ENCODE measurements at places on chromosomes 3 and 15.

DNA sequence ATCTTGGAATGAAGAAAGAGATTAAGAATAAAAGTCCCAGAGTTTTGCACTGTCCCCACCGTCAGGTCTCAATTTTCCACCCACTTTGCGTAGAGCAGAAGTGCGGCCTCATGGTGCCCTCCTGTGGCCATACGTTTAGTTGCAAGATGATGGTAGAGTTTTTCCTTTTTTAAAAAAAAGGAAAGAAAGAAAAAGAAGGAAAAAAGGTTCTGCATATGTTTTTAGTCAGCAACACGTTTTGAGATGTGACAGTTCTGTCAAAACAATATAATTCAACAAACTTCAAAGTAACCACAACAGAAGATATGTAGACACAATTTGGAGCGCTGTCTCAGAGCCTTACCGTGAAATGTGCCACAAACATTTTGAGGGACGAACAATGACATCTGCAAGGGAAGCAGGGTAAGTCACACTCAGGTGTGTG lies 24.6 kb downstream of the EBLN2 start:
- DNase-seq: peak; percentile 42

GRCh38 chr15:71697236-71697635 lies 113.1 kb upstream of the NR2E3 start:
- DNase-seq: no peak

DNA sequence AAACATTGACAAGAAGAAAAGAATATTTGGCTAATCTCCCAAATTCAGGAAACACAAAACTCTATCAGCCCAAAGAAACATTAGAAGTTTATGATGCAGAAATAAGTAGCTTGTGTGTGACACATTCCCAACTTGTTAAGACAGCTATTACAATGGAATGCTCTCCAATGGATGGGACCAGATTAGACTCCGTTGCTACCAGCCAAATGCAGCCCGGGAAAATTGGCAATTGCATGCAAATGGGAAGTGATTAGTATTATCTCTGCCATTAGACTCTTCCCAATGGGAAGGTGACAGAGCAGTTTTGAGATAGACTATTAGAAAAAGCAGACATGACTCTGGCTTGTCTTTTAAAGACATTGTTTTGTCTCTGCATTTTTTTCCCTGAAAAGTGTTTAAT lies 37.4 kb upstream of the KCNMB2 start:
- DNase-seq: peak; percentile 38

- DNase-seq: peak; percentile 13
Observed at GRCh38 chr15:83644439-83644838, 9.5 kb upstream of the ADAMTSL3 start.

- no peak for DNase-seq
Observed at GRCh38 chr15:27092390-27092789, 121.4 kb downstream of the GABRG3 start.

- DNase-seq: no peak
Observed at GRCh38 chr3:23480329-23480714, 277.2 kb downstream of the UBE2E2 start.

GRCh38 chr15:78651930-78652615 lies 11.1 kb upstream of the CHRNB4 start:
- no peak for DNase-seq

DNA sequence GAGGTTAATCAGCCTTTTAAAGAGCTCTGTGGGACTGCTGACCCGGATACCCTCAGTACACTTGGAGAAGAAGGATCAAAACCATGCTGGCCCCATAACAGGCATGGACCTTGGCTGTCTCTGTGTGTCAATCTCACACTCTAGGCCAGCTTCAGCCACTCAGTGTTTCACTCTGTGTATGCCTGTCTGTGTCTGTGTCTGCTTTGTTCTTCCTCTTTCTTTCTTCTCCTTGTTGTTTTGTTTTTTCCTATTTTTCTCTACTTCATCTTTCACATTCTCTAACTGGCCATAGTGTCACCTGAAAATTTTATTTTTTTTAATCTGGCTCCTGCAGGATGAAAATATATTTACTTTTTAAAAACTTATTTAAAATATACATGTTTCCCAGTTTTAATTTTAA lies 51.1 kb downstream of the SERP1 start:
- DNase-seq: no peak

Data from fibroblast of skin of right biceps (primary cell).